ENCODE measurements at places on chromosomes 12 and 14.

DNA sequence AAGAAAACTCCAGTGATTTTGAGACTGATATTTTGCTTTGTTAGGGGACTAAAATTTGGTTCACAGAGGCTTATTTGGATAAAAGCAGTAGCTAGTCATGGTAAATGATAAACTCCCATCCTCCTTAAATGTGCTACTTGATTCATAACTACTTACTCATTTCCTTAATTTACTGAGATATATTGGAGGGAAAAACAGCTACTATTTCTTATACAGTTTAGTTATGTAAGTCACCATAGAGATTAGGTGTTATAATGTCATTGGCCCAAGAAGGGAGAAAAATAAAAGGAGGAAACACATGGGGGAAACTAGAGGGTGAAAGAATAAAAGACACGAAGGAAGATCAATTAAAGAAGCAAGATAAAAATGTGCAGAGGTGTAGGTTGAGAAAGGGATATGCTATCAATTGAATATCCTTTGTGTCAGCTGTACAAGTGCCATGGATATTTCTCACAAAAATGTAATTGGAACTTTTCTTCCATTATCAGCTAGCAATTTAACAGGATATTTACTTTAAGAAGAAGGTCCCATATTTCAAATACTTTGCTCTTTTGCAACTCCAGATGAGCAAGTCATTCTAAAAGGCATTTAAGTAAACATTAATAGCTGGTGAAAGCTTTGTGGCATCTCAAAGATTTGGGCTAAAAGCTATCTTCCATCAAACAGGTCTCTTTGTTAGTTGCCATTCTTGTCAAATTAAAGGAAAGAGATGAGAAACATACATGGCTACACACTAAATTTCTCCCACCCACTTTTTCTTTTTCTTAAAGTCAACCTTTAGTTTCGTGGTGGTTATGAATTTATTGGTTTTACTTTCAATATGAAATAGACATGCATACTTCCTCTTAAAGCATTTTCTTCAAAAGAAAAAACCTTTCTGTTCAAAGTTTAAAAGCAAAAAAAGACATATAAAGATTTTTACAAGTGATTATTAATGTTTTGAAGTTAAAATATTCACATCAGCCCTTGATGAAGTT is 439.5 kb downstream of the CCER1 start:
- no peak for DNase-seq

GRCh38 chr14:99040711-99041110 is 231.3 kb downstream of the BCL11B start:
- DNase-seq, result no peak

- no peak for DNase-seq
Measured at GRCh38 chr12:65590318-65590717, 234.0 kb upstream of the HMGA2 start.

DNA sequence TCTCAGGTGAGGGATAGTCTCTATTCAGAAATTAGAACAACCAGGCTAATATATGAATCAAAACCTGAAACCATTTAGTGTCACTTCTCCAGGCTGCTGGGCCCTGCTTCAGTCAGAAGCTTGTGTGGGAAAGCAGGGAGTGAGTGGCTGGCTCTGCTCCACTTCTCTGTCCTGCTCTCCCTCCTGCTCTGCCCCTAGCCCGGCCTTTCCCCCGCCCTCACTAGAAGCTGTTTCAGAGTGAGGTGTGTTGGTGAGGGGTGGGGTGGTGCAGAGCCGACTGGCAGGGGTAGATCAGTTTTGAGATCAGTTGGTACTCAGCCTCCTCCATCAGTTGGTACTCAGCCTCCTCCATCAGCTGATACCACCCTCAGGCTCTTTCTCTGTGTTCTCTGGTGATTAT is 7.0 kb upstream of the PPP1R1A start:
- no peak for DNase-seq

- peak; percentile 20 for DNase-seq
Measured at GRCh38 chr12:57309420-57309819, 58.4 kb upstream of the STAC3 start.

GRCh38 chr12:14694970-14695369 is 1.4 kb downstream of the GUCY2C start:
- DNase-seq, result no peak

- no peak for DNase-seq
Measured at GRCh38 chr14:37595809-37596621, 586 bp downstream of the TTC6 start.
